Metanephros (tissue), 2 donors: ENCODE measurements at places on chromosomes 3 and 15. TPM values are rescaled to one million over a fixed set of nuclear protein-coding genes. Genes with fewer than 3 reads are reported as not detected.

The SST gene
- total RNA-seq: 1.1 TPM

The INKA1 gene
- total RNA-seq: 9.1 TPM

The ST6GAL1 gene
- total RNA-seq: 82.9 TPM

The BDH1 gene
- total RNA-seq: 32.3 TPM

The PTX3 gene
- total RNA-seq: 5.1 TPM

The SLC2A2 gene
- total RNA-seq: 15.0 TPM

The ITPKA gene
- total RNA-seq: 0.47 TPM

The GADL1 gene
- total RNA-seq: 6.2 TPM

The ZKSCAN7 gene
- 16.3 TPM for total RNA-seq

The GRAMD1C gene
- 29.0 TPM for total RNA-seq

The SCAMP2 gene
- total RNA-seq: 56.7 TPM

The CPN2 gene
- total RNA-seq: 0.12 TPM

The TEX55 gene
- not detected for total RNA-seq

The AGTR1 gene
- 22.0 TPM for total RNA-seq

The WDR93 gene
- 1.6 TPM for total RNA-seq

The GUCA1C gene
- total RNA-seq: not detected

The SMCO1 gene
- total RNA-seq: 3.5 TPM

The HACL1 gene
- 21.1 TPM for total RNA-seq

The TRIM71 gene
- 6.9 TPM for total RNA-seq
